ENCODE measurements at places on chromosomes 3 and 15. TPM values are rescaled to one million over a fixed set of nuclear protein-coding genes. Genes with fewer than 3 reads are reported as not detected.

The SERF2 gene
- total RNA-seq = 1,163 TPM

The GRK7 gene
- not detected for total RNA-seq

The SH3GL3 gene
- total RNA-seq = 1.0 TPM

The XIRP1 gene
- total RNA-seq = not detected

The UROC1 gene
- not detected for total RNA-seq

The PLSCR5 gene
- not detected for total RNA-seq

All from epithelial cell of proximal tubule (primary cell).